ENCODE measurements at places on chromosomes 12 and 14. TPM values are rescaled to one million over a fixed set of nuclear protein-coding genes. Genes with fewer than 3 reads are reported as not detected.

DNA sequence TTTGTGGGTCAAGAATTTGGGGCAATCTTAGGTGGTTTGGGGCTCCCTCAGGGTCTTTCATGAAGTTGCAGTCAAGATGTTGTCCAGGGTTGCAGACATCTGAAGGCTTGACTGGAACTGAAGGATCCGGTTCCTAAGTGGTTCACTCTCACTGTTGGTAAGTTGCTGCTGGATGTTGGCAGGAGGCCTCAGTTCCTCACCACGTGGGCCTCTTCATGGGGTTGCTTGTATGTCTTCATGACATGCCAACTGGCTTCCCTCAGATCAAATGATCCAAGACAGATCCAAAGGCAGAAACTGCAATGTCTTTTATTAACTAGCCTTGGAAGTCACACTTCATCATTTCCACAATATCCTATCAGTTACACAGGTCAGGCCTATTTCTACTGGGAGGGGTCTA is 49.2 kb downstream of the ARF6 start:
- no peak overlapping the region for H3K4me3 ChIP-seq
- H3K36me3 ChIP-seq: no peaks in the 10 kb centered on the region
- H3K4me1 ChIP-seq: peaks cover 15% of the 10 kb centered on the region
- H3K27ac ChIP-seq: no peak overlapping the region
- no peaks in the 10 kb centered on the region for H3K27me3 ChIP-seq

DNA sequence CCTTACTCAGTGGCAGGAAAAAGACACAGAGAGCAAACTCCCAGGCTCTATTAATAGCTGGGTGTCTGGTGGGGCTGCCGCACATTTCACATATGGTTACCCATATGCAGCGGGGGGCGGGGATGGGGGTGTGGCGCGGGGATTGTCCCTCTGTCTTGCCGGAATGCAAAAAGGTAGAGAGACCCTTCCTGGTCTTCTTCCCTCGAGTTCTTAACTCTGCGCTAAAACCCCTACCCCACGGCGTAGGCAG is 1.7 kb downstream of the PRMT8 start:
- peaks cover 8% of the 10 kb centered on the region for H3K4me1 ChIP-seq
- no peak overlapping the region for H3K4me3 ChIP-seq
- no peaks in the 10 kb centered on the region for H3K36me3 ChIP-seq
- no peak for DNase-seq
- H3K27ac ChIP-seq: no peak overlapping the region
- H3K27me3 ChIP-seq: peaks cover 75% of the 10 kb centered on the region

GRCh38 chr12:106276032-106276740 is 26.3 kb upstream of the TCP11L2 start:
- H3K27me3 ChIP-seq: no peaks in the 10 kb centered on the region
- H3K36me3 ChIP-seq: no peaks in the 10 kb centered on the region
- no peak for DNase-seq
- H3K4me1 ChIP-seq: no peaks in the 10 kb centered on the region
- H3K27ac ChIP-seq: no peak overlapping the region

CHST11 gene
- total RNA-seq: 31.8 TPM

RIMBP2 gene
- 1.2 TPM for total RNA-seq

GRCh38 chr12:54133772-54134375 is 54.9 kb downstream of the SMUG1 start:
- H3K4me3 ChIP-seq: no peak overlapping the region
- peaks cover 23% of the 10 kb centered on the region for H3K36me3 ChIP-seq

PPP1R36 gene
- 7.6 TPM for total RNA-seq

KRT78 gene
- total RNA-seq: not detected

GLIPR1L1 gene
- not detected for total RNA-seq

- H3K27ac ChIP-seq: peak overlapping the region; percentile 33
- no peaks in the 10 kb centered on the region for H3K36me3 ChIP-seq
- H3K27me3 ChIP-seq: no peaks in the 10 kb centered on the region
- H3K4me1 ChIP-seq: peaks cover 5% of the 10 kb centered on the region
- no peak for DNase-seq
- no peak overlapping the region for H3K4me3 ChIP-seq
Observed at GRCh38 chr14:90568405-90568804, 171.6 kb downstream of the CALM1 start.

PGF gene
- total RNA-seq: 13.4 TPM

PRICKLE1 gene
- total RNA-seq: 21.6 TPM

DNA sequence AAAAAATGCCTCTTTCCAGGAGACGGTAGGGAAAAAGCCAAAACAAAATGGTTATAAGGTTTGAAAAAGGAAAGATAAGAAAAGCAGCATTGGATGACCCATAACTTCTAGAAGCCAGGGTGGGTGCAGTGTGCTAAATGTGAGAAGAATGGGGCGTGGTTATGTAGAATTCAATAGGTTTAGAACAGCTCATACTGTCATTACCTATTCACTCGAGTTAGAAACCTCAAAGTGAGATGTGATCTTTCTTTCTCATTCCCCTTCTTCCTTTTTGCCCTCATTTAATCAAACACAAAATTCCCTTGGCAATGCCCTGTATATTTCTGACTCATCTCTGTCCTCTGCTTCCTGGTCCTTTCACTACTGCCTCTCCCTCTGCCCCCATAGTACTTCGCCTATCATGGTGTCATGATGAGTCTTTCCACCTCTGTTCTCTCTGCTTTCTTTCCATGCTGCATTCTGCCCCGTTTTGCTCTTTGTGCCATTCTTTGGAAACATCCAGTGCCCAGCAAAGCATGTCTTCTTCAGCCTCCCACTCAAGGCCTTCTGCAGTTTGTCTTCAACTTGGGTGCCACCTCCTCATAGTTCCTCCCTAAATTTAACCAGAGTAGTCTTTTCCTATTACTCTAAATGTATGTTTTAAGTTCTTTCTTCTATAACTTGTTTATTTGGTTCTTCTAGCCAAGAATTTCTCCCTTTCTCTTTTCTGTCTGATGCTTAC is 496.3 kb downstream of the NRXN3 start:
- no peak overlapping the region for H3K27ac ChIP-seq
- H3K36me3 ChIP-seq: no peaks in the 10 kb centered on the region
- no peaks in the 10 kb centered on the region for H3K27me3 ChIP-seq
- no peaks in the 10 kb centered on the region for H3K4me1 ChIP-seq
- DNase-seq: no peak
- H3K4me3 ChIP-seq: no peak overlapping the region

SCNN1A gene
- total RNA-seq: 46.5 TPM

KRT72 gene
- not detected for total RNA-seq

PIWIL1 gene
- not detected for total RNA-seq
